ENCODE measurements at places on chromosomes 7 and 10.

GRCh38 chr7:71633551-71634008 is 501.6 kb downstream of the GALNT17 start:
- peak; percentile 47 for ATAC-seq

GRCh38 chr7:122577449-122578003 is 121.4 kb downstream of the RNF133 start:
- no peak for ATAC-seq

DNA sequence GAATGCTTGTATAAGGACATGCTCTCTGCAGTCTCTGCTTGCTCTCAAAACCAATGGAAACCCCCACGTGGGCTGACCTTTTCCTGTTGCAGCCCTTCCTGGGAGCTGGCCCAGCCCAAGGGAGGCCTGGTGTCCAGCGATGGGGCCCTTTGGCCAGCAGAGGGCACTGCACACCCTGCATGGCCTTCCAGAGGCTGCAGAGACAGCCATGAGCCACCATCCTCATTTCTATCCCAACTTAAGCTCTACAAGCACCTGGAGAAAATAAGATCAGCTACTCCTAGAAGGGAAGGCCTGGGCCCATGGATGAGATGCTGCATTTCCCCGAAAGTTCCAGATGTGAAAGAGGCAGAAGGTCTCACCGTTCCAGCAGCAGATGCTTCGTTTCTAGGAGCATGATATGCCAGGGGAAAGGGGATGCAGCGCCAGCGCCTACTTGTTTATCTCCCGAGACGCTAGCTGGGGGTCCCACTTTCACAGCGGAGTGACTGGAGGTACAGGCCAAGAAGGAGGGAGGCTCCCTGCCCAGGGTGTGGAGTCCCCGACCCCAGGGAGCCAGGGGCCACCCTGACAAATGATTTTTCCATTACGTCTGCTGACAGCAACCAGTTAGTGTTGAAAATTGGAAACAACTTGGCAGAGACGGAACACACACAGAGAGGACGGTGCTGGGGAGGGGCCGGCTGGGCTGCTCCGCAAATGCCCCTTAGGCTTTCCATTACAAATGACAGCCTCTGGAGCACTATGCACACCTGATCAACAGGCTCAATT is 106.4 kb downstream of the ZRANB1 start:
- peak; percentile 85 for ATAC-seq

GRCh38 chr10:88333248-88333630 is 249.9 kb downstream of the RNLS start:
- no peak for ATAC-seq

- no peak for ATAC-seq
Measured at GRCh38 chr10:35852721-35853120, 210.6 kb upstream of the FZD8 start.

GRCh38 chr10:129637010-129637409 is 170.0 kb downstream of the MGMT start:
- ATAC-seq = no peak

DNA sequence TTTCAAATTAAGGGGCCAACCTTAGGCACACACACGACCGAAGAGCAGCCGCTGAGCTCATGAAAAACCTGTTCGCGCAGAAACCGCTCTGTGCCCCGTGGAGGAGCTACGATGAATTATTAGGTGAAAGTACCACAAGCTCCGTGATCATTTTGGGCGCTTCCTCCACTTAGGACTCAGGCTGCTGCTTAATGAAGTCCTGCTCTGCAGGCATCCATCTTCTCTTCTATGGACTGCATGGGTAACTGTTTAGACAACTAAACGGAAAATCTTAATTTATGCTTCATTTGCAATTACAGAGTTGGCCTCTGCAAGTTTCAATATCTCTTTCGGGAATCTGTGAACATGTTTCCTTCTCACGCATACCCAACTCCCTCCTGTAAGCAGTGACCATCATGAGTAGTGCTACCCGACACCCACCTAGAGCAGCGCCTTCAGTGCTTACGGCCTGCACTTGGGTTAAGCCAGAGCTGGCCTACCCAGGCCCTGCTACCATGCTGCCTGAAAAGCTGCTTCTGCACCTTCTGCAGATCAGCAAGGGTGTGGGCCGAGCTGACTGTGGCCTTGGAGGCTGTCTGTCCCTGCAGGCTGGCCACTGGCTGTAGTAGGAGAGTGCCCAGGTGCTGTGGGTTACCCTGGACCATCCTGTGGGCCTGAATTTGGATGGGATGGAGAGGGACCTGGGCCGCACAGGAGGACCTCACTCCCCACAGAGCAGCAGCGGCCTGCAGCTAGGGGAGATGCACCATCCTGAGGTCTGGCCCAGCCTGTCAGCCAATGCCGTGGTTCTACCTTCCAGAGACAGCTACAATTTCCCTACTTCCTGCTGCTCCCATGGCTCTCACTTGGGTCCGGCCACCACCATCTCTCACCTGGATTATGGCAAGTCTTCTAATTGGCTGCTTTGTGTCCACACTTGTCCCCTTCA is 36.0 kb downstream of the GNA12 start:
- ATAC-seq = peak; percentile 27

GRCh38 chr10:5036511-5036910 is 32.9 kb upstream of the AKR1C2 start:
- no peak for ATAC-seq

DNA sequence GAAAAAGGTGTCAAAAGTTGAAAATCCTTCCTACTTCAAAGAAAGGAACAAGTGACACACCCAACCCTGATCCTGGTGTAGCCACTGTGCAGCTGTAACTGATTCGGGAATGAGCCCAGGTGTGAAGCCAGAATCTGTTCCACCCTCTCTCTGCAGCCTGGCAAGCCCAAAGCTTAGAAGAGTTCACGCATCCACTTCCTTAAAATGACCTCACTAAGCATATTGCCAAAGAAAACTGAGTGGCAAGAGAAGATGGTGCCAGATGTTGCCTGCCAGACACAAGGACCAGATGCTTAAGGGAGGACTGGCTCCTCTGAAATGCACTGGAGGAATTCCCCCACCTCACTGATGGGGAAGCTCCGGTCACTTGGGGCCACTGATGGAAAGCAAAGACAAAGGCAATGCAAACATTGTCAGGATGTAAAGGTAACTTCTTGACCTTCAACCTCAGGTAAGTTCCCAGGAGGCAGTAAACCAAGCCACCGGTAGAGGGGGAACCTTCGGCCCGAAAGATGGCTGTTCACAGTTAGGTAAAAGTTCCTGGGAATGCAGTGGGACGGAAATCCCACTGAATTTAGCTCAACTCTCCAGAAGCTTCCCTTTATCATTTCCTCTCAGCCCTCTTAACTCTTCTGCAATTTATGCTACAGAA is 554.9 kb downstream of the KCNMA1 start:
- ATAC-seq = no peak

- ATAC-seq = no peak
Measured at GRCh38 chr7:39703144-39703543, 79.8 kb downstream of the RALA start.

DNA sequence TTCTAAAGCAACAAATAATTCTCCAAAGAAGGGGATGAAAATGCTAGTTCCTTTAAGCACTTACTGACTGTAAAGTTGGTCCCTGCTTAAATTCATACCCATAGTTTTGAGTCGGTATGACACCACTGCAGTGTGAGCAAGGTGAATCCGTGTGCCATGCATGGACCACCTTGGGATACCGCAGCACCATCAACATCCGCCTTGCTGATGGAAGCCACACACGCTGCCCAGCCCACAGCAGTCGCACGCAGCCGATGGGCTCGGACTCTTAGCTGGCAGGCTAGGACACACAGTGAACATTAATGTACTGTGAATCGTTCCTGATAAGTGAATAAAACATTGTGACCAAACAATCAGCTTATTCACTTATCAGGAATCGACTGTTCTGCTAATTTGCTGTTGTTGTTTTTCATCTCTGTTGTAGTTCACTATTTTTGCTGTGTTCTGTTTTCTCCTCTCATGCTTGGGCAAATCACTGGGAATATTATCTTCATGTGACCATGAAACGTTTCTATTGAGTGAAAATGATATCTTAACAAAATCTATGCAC is 275.5 kb downstream of the USP6NL start:
- no peak for ATAC-seq

DNA sequence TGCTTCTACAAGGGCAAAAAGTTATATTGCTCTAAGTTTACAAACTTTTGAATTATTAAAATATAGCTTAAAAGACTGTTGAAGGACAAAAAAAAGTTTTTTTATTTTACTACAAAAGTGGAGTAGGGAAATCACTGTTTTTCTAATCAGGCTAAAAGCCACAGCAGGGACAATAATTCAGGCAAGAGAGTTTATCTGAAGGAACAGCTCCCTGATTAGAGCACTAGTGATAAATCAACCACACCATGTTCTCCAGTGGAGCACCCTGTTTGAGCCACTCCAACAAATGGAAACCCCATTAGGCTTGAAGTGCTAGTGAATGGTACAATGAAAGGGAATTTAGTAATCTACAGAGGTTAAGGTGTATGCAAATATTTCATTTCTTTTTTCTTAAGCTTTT is 357.1 kb downstream of the SEMA3D start:
- ATAC-seq = no peak

- ATAC-seq = peak; percentile 81
Measured at GRCh38 chr10:97713826-97714400, 383 bp downstream of the MARVELD1 start.

DNA sequence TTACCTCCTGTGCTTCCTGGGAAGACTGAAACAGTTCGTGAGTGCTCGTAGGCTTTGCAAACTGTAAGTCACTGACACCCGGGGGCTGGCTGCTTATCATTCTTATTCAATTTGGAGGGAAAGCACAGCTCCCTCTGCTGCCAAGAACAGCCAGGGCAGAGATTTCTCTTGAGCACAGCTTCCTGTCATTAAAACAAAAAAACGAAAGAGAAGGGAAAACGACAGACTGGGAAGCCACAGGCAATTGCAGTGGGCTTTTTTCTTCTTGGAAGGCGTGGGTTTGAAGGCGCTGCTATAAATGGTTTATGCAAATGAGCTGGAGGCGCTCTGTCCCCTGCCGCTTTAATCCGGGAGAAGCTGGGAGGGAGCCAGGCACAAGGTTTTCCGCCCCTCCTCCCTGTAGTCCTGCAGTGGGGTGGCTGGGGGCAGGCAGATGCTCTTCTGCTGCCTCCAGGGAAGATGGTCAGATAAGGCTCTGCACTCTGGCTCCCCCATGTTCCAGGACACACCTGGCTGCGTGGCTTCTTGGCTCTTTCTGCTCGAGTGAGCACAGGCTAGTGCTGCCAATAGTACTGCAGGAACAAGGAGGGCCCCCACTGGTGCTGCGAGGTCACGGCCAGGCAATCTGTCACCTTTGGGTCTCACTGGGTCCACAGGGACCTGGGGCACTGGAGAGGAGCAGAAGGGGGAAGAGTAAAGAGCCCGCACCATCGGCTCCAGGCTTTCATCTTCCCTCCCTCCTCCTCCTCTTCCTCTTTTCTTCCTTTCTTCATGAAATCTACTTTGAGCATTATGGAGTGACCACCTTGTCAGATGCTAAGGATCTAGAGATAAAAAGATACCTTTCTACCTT is 49.5 kb downstream of the NEURL1 start:
- ATAC-seq = no peak

- ATAC-seq = peak; percentile 11
Measured at GRCh38 chr10:133276435-133277201, at the start of gene ADAM8. Gene ADAM8 (minus strand): TSS chr10:133276868. CDS start chr10:133276817, 51 bp downstream.

- no peak for ATAC-seq
Measured at GRCh38 chr10:32169556-32169955, 113.3 kb upstream of the KIF5B start.

- ATAC-seq = no peak
Measured at GRCh38 chr7:100946766-100947365, 2.5 kb upstream of the MUC3A start.

DNA sequence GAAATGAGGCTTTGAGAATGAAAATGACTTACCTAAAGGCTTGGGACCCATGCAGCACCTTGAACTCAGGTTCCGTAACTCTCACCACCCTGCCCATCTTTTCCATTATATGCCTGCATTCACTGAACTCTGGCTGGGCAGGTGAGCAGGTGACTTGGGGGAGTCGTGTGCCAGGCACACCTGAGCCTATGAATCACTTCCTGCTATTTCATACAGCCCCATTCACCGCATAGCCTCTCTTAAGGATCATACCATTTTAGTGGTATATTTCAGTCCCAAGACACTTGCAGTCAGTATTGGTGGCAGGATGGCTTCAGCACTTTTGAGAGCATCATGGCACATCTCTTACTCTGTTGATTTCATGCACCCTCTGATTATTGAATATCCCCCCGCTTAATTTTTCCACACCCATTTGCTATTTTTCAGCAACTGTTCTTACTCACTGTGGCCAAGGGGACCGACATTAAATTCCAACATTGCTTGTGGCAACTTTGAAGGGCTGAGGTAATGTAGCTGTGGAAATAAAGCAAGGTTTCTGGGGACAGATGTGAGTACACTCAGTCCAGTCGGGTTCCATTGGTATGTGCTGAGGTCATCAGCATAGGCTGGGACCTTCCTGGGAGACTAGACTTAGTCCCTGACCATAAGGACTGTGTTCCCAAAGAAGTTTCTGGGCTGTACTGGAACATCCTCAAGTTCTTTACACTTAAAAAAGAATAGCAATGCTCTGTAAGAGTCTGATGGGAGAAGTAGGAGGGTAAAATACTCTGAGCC is 39.8 kb upstream of the ZNF438 start:
- no peak for ATAC-seq
